Suppressor macrophage (primary cell): ENCODE measurements at places on chromosomes 11 and 22.

DNA sequence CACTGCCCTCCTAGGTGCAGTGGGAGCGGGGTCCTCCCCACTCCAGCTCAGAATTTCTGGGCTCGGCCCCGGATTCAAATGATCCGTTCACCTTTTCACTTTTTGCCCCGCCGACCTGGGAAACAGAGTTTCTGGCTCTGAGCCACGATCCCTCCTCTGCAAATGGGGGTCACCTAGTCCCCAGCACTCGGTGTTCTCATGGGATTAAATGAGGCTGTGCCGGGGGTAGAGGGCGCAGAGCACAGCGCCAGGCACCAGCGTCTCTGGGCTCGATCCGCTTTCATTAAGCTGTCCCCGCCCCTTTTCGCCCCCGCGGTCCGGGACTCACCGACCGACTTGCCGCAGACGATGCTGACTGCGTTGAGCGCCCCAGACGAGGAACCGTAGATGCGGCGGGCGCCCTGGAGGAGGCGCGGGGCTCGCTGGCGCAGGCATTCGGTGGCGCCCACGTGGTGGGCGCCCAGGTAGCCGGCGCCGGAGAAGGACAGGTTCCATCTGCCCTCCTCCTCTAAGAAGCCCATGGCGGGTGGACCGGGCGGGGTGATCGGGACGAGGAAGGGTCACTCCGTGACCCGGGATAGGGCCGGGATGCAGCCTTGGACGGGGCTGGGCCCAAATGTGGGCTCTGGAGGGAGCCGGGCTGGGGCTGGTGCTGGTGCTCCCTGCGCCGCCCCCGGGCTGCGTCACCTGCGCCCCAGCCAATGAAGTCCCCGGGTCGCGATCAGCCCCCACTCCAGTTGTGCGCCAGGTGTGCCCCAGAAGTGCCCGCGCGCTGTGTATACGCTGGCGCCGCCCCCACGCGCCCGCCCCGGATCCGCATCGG lies at the start of gene PNPLA5:
Gene PNPLA5, minus strand, starts transcription at position 654 of the 823 bp plus-strand sequence. Its CDS starts 133 bp downstream, at position 521.
- DNase-seq, result peak; percentile 20

- DNase-seq, result no peak
Measured at GRCh38 chr11:74806267-74806666, 57.6 kb downstream of the RNF169 start.

GRCh38 chr11:108241330-108242037 lies 18.6 kb downstream of the ATM start:
- no peak for DNase-seq

DNA sequence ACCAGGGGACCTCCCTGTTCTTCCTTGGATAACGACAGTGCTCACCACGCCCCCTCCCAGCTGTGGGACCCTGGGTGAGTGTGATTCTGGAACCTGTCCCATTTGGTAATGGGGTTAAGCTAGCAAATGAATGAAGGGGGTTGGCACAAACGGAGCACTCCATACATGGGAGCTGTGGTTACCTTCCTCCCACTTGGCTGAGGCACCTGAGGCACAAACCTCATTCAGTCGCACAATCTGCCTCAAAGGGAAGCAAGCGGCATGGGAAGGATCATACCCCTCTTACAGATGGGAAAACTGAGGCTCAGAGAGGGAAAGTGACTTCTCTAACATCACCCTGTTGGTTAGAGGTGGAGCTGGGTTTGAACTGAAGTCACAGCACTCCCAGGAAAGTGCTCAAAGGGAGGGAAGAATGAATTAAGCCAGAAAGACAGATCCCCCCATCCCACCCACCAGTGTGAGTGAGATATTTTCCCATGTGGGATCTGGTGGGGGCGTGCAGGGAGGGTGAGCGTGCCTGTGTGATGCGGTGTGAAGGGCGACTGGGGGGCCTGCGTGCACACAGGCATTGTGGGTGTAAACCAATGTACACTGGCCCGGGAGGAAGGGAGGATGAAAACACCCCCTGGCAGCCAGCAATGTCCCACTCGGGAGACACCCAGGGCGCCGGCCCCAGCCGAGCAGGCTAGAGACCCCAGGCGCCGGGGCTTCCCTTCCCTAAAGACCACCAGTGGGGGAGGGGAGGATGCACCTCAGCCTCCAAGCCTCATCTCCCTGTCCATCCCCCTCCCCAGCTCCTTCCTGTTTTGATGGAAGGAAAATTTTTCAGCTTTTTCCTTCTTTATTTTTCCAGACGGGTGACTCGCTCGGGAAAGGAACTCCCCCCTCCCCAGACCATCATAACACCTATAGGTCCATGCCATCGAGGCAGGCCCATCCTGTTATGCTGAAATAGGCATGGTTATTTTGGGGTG lies 8.0 kb upstream of the PDGFB start:
- no peak for DNase-seq

- DNase-seq, result no peak
Measured at GRCh38 chr11:132911186-132911585, 621.1 kb downstream of the OPCML start.

DNA sequence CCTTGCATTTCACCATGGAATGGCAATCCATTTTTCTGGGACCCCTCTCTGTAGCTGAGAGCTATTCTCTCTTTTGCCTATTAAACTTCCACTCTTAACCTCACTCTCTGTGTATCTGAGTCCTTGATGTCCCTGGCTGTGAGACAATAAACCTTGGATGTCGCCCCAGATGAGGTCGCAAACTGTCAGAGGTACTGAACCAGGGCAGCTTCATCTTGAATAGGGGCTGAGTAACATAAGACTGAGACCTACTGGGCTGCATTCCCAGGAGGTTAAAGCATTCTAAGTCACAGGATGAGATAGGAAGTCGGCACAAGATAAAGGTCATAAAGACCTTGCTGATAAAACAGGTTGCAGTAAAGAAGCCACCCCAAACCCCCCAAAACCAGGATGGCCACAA lies 68.0 kb downstream of the RSF1 start:
- DNase-seq, result no peak

DNA sequence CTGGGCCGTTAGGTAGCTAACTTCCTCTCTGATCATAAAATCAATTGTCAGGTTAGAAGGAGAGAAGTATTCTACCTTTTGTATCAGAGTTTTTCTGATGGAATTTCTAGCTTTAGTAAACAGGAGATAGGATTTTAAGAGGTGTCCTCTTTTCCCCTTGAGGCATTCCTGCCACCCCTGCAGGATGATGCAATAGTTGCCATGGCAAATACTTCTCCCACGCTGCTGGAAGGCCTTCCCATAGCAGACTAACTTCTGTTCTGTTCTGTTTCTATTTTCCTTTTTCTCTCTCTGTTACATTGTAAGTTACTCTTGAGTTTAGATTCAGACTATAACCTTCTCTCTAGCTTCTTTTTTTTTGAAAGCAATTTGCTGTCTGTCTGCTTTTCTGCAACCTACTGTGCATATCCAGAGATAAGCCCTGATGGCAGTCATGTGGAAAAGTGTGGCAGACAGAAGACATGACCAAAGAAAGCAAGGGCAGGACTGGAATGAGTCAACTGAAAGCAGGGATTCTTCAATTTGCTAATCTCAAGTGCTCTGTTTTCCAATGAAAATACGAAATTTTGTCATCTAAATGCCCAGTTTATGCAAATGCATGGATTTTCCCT lies 679.1 kb downstream of the DLG2 start:
- DNase-seq, result no peak

DNA sequence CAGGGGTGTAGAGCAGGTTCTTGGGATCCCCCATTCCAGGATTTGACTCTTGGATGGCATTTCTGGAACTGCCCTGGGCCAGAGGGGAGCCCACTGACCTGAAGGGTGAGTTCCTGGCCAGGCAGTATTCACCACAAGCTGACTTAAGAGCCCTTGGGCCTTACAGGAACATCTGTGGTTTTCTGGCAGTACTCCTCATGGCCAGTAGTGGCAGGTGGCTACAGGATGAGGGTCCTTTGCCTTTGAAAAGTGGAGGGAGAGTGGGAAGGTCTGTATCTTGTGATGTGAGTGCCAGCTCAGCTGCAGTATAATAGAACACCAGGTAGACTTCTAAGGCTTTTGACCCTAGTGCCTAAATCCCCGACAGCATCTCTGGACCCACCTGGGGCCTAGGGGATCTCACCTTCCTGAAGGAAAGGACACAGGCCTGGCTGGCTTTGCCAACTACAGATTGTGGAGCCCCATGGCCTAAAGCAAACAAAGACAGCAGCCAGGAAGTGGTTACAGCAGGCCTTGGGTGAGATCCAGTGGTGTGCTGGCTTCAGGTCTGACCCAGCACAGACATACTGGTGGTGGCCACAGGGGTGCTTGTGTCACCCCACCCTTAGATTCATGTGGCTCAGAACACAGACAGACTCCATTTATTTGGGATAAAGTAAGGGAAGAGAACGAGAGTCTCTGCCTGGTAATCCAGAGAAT lies 9.0 kb downstream of the OR51S1 start:
- DNase-seq, result no peak

- peak; percentile 100 for DNase-seq
Measured at GRCh38 chr22:49852898-49853894, at the start of gene ZBED4. Gene ZBED4, plus strand, starts transcription at chr22:49853844. Its CDS starts 29,819 bp downstream, at chr22:49883663.

DNA sequence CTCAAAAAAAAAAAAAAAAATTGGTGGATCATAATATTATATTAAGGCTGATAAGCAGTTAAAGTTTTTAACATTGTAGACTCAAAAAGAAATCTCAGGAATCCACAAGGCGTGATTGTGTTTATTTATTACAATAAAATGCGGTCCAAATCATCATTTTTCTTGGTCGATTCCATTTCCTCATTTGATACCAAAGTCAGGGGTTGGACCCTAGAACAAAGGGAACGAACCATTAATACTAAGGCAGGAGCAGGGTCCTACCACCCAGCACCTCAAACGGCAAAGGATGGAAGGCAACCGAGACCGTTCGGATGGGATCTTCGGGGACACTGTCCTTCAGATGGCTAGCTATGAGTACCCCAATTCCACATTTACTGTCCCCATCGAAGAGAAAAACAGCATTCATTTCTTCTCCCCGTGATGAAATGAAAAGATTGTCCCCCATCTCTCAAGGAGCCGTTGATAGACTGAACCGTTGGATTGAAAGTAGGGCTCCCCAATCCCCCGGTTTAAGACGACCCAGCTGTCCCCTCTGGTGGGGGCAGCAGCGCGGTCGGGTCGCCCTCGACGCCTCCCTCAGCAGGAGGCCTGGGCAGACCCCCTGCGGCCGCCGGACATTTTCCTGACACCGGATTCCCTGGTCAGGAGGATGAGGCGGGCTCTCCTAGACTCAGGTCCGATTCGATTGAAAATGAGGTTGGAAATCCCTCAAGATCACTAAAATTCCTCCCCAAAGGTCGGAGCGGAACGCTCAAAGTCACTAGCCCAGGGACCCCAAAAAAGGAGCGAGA lies 607 bp downstream of the DMC1 start:
- DNase-seq, result no peak

DNA sequence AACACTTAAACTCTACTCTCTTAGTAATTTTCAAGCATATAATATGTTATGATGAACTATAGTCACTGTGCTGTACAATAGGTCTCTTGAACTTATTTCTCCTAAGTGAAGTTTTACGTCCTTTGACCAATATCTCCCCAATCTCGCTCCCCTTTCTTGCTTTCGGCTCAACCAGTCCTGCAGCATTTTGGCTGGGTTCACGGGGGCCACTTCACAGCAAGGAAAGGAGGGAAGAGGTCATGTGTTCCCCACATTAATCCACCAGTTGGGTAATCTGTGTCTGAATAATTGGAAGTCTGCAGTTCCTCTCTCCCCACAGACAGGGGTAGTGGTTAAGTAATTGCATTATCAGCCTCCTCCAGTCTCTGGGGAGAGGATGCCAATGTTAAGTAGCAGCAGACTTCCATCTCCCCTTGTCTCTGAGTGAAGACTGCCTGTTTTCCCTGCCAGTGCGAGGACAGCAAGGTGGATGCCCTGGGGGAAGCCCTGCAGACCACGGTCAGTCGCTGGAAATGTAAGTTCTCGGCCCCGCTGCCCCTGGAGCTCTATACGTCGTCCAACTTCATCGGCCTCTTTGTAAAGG lies 59.2 kb upstream of the CRTAM start:
- peak; percentile 84 for DNase-seq

DNA sequence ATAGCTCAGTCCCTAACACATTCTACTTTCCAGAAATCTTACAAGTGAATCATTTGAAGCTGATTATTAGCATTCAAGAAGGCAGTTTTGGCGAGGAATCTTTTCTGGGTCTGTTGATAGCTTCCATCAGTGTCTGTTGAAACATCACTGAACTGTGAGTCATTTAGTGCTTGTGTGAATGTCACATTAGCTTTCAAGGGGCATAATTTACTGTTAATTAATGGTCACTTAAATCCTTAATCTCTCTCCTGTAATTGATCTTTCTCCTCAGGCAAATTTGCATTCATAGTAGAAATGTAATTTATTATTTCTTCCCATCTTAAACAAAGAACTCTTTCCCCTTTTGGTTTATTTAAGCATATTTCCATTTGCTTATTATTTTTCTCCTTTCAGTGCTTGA lies 2.6 kb downstream of the HTR3B start:
- DNase-seq, result no peak

DNA sequence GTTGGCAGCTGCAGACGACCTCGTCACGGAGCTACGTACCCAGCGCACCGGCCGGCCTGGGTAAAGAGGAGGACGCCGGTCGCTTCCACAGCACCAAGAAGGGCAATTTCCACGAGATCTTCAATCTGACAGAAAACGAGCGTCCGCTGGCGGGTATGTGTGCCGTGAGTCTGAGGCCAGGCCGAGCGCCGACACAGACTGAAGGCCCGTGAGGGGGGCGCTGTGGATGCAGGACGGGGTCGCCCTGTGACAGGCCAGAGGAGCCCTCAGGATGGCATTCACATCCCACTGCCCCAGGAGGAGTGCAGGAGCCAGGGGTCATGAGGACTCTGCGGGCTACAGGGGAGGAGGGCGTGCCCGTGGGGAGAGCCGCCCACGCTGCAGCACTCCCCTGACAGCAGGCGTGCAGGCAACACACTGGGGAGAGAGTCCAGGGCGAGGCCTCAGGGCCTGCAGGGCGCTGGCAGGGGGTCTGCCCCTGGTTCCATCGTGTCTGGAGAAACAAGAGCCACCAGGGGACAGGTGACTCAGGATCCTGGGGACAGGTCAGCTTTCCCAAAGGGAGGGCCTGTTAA lies 53.6 kb downstream of the GRAMD4 start:
- DNase-seq, result peak; percentile 36

DNA sequence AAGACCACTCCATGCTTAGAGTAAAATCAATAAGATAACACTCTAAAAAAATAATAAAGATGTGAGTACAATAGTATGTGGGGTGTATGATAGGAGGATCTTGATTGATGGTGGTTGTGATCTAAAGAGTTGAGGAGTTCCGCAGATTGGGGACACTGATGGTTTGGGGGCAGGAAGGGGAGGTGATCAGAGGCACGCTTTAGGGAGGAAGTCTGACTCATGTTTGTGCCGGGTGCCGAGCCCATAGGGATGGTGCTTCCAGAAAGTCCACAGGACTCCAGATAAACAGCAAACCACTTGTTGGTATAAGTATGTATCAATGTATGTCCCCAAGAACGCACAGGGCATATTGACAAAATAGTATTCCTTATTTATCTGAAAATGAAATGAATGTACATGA lies 27.5 kb downstream of the LINC01488 start:
- DNase-seq, result no peak

DNA sequence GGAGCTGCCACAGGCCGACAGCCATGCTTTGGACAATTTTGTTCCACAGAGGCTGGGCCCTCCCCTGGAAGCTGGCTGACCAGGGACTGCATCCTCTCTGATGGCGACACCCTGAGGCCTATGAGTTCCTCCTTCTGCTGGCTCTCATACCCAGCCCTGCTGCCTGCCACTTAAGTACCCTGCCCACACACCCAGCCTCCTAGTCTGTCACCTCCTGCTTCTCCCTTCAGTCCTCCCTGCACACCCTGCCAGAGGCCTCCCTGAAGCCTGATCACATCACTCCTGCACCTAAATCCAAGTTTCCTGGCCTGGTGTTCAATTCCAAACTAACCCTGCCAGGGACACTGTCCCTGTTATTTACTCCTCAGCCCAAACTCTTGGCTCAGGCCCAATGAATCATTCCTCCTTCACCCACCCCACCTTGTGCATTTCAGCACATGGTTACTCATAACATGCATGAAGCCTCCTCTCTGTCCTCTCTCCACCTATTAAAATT lies 136.7 kb upstream of the NECTIN1 start:
- DNase-seq, result peak; percentile 12
